ENCODE measurements at places on chromosomes 12 and 14.

- DNase-seq: no peak
These were observed 32.9 kb downstream of the SYNE3 start for GRCh38 chr14:95483309-95484165.

DNA sequence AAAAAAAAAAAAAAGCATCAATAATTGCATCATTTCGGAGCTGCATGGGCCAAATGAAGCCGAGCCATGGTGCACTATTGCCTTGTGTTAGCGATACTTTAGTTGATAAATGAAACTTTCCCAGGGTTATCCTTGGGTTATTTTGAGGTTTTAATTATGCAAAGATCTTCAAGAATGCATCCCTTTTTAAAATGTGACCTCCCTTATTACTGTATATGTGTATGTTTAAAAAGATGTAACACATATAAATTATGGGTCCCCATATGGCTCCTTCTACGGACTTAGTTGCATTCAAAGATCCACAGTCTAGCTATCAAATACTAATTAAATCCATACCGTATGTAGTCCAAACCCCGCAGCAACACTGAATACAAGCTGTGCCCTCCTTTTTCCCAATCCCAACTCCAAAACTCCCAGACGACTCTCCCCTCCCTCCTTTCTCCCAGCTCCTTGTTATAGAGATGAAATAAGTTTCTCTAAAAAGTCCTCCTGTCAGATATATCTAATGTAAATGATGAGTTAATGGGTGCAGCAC lies 129.3 kb upstream of the MAP1LC3B2 start:
- DNase-seq: no peak

DNA sequence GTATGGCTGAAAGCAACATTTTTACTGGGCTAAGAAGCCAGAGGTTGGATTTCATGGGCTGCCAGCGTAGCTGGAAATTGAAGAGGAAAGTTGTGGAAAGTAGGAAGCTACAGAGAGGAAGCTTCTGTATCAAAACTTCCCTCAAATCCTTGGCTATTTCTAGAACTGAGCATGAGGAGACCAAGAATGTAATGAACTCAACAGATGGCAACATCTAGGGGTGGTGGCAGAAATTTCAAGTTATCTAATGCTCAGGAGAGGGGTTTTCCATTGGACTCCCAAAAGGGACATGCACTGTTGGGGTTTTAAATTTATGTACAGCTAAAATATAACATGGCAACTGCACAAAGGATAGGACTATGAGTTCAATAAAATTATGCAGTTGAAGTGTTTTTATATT lies 151.3 kb downstream of the DHRS2 start:
- DNase-seq: no peak

DNA sequence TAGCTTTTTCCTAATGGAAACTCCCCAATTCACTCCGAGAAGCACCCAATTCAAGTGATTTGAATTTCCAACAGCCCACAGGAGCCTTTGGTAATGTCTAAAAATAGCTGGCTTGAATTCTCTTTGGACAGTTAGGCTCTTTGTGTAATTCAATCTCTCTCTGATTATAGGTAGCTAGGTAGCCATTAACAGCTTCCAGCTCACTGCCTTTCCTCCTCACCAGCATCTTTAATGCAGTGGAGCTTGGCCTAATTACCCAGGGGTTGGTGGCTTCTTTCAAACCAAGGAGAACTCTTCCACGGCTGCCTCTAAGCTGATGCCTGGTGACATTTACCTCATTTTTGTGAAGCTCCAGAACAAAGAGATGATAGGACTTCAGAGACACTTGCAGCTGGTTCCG lies 86.4 kb downstream of the WSCD2 start:
- DNase-seq: no peak

- no peak for DNase-seq
These were observed 51.5 kb downstream of the TMPRSS12 start for GRCh38 chr12:50894241-50894640.

DNA sequence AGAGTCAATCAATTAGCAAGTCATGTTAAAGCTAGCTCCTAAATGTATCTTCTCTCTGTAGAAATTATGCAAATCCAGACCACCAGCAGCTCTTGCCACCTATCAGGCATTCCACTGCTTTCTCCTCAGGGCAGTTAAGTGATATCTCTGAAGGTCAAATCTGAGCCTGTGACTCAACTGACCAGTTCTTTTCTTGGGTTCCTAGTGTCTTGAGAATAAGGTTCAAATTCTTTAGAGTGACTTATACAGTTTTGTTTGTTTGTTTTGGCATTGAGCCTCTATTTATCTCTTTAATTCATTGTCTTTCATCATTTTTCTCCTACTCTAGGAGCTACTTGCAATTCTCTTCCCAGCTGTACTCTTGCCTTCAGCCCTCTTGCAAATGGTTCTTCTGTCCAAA lies 2.5 kb upstream of the LRIG3 start:
- DNase-seq: no peak

GRCh38 chr12:89568484-89568883 lies 42.6 kb upstream of the POC1B start:
- DNase-seq: no peak

DNA sequence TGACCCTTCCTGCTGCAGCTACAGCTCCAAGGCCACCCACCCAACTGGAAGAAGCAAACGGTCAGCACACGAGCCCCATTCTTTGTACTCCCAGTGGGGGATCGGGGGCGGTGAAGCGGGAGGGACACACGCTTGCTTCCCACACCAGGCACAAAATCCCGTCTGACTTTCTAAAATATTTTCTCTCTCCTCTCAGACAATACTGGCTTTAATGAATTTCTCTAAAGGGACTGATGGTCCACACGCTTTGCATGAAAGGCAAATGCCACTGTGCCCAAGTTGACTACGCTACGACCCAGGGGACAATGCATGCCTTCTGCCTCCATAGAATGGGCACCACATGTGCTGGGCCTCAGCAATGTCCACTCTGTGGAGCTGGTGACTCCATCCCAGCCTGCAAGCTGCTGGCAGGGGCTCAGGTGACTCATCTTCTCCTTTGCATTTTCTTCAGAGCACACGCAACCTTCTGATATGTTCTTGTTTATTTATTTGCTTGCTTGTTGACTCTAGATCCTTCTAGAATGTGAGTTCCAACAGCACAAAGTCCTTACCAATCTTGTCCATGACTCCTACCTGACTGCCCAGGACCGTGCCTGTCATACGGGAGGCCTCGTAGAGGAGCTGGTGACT lies 15.6 kb downstream of the SYNE3 start:
- DNase-seq: no peak

- peak; percentile 30 for DNase-seq
These were observed 413.7 kb downstream of the PCNX1 start for GRCh38 chr14:71320734-71321573.

DNA sequence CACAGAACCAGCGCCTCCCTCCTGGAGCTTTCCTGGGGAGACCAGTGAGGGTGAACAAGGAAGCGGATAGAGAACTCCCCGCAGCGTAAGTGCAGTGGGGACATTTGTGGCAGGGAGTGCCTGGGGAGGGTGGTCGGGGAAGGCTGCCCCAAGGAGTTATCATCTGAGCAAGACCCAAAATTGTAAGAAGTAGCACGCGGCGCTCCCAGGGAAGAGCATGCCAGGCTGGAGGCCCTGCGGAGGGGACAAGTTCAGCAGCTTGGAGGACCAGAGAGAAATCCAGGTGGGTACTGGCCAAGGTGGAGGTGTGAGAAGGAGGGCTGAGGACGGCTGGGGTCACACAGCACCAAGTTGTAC lies 46.2 kb upstream of the RIMBP2 start:
- no peak for DNase-seq

DNA sequence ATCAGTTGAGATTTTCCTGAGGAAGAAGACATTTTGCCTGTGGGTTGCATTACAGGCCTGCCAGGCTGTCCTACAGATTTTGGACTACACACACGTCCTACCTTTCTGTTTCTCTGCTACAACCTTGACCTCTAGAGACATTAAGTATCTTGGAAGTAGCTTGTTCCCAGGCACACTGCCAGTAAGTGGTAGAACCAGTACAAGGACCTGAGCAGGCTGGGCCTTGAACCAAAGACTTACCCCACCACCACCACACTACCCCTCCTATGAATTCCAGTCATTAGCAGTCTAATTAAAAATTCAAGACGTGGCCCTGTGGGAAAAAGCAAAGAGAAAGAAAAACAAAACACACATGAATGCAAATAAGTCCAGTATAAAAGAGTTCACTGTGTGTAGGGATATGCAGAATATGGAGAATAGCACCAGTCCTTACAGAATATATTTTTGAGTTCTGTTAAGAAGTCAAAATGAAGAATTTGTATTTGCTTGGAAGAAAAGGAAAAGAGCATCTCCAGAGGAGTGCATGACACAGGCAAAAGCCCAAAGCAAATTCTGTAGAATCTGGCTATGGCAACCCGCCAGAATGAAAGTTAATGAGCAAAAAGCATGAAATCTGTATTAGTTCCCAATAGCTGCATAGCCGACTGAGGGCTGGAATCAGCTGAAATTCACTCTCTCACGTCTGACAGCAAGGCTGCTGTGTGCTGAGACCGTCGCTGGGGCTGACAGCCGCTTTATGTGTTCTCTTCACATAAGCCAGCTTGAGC lies 74.3 kb upstream of the ST8SIA1 start:
- DNase-seq: no peak

DNA sequence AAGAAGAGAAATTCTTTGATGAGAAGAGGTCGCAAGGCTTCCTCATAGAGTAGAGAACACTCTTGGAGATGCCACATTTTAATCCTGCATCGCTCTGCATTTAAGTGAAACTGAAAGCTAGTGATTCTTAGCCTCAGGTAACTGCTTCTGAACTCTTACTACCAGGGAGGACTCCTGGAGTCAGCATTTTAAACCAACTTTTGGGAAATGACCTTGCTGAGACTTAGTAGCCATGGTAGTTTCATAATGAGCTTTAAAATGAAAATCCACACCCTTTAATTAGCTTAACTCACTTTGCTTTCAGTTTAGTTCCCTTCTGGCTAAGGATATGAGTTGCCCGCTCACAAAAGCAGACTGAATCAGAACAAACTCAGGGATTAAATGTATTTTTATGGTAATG lies 80.3 kb downstream of the SYNE2 start:
- no peak for DNase-seq

GRCh38 chr12:9980126-9980525 lies 8.9 kb downstream of the CLEC12A start:
- no peak for DNase-seq

GRCh38 chr12:40762072-40762471 lies 69.8 kb downstream of the CNTN1 start:
- DNase-seq: no peak

DNA sequence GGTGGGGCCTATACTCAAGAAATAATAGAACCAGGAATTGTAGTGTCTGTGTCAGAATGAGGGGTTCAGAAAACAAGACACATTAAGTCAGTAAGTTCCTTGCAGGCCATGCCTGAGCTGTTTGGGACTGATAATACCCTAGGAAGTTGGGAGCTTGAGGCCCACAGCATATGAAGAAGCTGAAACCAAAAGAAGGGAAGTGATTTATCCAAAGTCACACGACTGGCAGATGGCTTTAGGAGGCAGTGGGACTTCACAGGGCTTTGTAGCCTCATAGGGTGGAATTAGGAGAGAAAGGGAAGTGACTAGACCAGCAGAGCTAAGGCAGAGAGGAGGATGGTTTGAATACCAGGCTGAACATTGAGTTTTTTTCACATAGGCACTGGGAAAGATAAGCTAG lies 56.6 kb upstream of the SRSF5 start:
- DNase-seq: no peak

GRCh38 chr12:66915306-66915904 lies 236.5 kb upstream of the GRIP1 start:
- DNase-seq: no peak

GRCh38 chr12:58248599-58248998 lies 307.2 kb downstream of the ATP23 start:
- DNase-seq: no peak

- no peak for DNase-seq
These were observed 543.7 kb upstream of the TMEM132C start for GRCh38 chr12:127723251-127723650.

DNA sequence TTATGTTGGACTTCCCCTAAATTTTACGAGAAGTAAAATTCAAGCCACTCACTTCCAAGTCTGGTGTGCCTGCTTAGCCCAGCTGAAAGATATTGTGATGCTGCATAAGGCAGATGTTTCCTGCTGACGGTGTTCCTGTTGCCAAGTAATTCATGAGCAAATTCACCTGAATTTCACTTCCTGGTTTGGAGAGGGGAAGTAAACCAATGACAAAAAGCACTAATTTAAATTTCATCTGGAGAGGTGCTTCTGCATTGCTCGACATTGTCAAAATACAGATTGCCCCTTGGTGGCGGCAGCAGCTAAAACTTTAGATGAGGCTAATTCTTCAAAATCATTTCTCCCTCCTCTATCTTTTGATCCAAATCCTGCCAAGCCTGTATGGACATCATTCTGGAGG lies 281.1 kb downstream of the AACS start:
- no peak for DNase-seq

- no peak for DNase-seq
These were observed 2.4 kb upstream of the TUBA1B start for GRCh38 chr12:49133590-49133989.

DNA sequence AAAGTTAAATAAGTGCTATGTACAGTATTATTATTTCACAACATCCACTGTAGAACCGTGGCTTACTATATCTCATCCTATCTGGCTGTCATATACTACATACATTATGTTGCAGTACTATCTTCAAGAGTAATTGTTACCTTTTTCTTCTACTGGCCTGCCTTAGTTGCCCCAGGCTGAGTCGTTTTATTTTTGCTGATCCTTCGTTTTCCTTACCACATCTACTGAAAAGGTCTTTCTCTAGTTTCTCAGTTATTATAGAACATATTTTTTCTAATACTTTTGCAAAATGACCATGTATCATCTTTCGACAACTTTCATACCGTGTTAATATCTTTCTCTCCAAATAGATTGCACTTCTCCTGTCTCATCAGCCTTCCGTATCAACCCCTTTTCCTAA lies 523.1 kb downstream of the SOX5 start:
- DNase-seq: no peak

DNA sequence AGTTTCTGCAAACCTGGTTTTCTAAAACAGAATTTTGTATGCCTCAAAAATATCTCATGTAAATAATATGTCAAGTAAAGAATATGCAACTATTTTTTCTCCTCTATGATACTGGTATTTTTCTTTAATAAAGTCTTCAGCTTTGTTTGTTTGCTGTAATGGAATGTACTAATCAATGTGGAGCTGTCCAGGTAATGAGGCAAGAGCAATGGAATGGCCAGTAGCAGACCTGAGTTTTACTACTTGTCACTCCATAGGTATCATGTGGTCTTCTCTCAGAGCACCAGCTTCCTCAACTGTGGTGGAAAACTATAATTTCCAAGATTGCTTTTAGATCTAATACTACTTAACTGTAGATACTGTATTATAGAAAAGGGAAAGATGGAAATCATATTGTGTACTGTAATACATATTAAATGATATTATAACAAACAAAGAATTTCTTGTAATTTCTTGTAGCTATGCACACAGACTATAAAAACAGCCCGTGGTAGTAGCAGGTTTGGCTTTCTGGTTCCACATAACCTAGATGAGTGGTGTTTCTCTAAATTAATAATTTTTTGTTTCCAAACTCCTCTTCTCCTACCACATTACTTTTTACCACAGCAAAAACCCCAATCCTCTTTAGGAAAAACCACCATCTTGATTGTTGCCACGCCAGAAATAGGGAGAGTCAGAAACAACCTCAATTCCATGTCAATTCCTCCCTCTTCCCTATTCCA lies 70.6 kb downstream of the KIF21A start:
- DNase-seq: no peak

GRCh38 chr12:52223406-52224039 lies 9.5 kb upstream of the KRT7 start:
- DNase-seq: no peak

Data from stimulated activated CD8-positive, alpha-beta memory T cell treated with anti-CD3 and anti-CD28 coated beads, Interleukin-4, amount 100 ng/mL, for 24 hours (primary cell).